ENCODE measurements at places on chromosomes 16 and 17.

DNA sequence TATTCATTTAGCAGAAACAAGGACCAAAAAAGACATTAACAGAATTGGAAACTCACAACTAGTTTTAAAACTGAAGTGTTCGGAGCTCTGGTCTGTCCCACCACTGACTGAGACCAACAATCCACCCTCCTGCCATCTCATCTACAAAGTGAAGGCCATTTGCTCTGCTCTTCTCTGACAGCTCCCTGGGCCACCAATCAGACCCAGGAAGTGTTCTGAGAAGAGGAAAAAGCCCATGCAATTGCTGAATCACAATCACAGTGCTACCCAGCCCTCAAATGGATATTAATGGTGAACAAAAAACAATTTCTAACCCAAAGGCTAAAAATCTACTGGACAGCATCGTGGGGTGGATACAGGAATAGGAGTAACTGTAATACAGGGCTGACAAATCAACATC, 2.1 kb downstream of the RPL23 start:
- no peak for DNase-seq

- DNase-seq = no peak
Measured at GRCh38 chr16:11562941-11563340, 23.8 kb downstream of the LITAF start.

DNA sequence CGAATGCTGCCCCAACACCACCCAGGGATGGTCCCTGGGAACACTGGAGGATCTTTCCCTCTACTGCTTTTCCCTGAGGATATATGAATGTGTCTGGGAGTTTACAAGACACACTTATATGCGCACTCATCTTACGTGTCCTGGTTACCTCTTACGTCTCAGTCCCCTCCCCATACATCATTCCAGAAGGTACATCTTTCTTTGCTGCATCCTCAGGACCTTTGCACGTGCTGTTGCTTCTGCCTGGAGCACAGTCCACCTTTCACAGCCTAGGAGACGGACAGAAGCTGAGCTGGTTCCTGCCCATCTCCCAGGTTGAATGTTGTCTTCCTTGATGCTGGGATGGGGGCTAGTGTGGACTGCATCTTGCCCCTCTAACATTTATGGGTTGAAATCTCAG, 153.0 kb upstream of the FOXF1 start:
- no peak for DNase-seq

DNA sequence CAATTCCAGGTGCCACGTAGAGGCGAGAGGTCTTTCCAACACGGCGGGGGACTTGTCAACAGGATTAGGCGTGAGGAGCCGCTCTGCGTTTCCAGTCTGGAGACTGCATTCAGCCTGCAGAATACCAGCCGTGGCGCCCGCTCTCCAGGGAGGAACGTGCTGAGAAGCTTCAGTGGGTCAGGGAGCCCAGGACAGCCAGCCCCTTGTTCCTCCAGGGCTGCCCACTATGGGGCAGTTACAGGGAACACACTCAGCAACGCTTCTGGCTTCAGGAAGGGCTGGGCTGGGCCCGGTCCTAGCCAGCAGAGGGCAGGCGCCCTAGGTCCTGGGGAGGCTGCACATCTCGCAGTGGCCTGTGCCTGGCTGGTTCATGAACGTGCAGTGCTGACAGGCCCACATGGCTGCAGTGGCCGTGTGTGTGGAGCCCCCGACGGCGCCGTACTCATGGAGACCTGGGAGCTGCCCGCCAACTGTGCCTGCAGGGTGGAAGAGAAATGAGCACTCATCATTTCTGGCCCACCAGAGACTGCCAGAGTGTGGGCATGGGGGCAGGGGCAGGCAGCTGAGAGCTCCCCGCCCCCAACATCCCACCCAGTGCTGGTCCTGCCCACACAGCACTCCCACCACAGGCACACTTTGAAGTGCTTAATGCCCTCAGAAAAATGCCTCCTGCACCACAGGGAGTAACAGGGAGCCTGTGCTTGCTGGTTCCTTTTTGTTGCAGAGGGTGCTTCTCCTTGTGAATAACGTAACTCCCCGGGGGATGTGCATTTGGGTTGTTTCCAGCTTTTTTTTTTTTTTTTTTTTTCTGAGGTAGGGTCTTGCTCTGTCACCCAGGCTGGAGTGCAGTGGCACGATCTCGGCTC, 7.0 kb upstream of the FAAP100 start:
- no peak for DNase-seq

DNA sequence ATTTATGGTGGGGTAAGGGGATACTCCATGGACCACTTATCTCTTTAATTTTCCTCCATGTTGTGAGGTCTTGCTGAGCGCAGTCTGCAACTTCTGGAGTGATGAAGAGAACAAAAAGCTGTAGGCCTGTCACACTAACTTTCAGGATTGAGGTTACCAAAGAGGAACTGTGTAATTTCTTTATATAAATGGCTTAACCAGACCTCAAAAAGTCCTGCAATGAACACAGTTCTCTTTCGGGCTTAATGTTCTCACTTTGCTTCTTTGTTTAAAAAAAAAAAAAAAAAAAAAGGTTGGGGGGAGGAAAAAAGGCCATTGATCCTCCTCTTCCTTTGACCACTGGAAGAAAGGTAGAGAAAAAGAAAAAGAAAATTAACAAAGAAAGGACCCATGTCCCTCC, 86.8 kb upstream of the SOX9 start:
- peak; percentile 15 for DNase-seq

DNA sequence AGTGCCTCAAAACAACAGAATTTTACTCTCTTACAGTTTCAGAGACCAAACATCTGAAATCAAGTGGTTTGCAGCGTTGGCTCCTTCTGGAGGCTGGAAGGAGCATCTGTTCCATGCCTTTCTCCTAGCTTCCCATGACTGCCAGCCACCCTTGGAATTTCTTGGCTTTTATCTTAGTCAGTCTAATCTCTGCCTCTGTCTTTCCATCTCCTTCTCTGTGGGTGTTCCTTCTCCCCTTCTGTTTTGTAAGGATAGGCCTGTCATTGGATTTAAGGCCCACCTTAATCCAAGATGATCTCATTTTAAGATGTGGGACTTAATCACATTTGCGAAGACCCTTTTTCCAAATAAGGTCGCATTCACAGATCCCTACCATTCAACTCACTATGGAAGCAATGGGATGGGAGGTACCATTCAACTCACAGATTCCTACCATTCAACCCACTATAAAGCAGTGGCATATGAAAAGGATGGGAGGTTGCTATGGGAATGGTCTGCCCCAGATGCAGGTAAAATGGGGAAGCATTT, 321.8 kb downstream of the WWOX start:
- DNase-seq = no peak

- no peak for DNase-seq
Measured at GRCh38 chr16:79826732-79827475, 226.4 kb upstream of the MAF start.

DNA sequence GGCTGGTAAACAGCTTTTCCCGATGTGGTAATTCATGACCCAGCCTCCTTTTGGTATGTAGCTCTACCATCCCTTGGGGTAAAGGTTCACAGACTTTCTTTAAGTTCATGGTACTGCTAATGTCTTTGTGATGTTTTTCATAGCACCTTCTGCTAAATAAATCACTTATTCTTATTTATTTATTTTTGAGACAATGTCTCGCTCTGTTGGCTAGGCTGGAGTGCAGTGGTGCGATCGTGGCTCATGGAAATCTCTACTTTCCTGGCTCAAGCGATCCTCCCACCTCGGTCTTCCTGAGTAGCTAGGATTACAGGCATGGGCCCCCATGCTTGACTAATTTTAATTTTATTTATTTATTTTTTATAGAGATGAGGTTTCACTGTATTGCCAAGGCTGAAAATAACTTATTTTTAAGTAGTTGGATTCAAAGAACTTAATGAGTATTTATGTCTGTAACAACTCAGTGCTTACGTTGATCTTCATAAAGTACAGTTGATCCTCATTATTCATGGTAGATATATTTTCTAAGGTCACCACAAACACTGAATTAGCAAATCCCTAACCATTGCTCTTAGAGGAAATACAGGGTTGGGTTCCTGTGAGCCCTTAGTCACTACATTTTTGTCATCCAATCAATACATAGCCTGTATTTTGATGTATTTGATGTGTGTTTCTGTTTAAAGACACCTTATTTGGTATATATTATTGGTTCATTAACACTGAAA, 97.1 kb downstream of the SHISA9 start:
- DNase-seq = no peak

DNA sequence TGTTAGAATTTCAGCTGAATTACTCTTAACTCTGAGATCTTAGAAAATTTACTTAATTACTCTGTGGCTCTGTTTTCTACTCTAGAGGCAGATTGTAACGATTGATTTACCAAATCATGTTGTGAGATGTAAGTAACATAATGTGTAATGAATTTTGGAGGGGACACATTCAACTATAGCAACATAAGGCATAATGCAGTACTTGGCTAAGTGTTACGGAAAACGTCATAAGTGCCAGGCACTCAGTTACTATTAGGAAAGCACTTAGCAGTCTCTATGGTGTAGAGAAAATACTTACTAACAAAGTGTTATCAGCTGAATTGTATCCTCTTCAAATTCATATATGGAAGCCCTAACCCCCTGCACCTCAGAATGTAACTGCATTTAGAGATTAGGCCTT, 40.6 kb upstream of the CDH8 start:
- DNase-seq = no peak

DNA sequence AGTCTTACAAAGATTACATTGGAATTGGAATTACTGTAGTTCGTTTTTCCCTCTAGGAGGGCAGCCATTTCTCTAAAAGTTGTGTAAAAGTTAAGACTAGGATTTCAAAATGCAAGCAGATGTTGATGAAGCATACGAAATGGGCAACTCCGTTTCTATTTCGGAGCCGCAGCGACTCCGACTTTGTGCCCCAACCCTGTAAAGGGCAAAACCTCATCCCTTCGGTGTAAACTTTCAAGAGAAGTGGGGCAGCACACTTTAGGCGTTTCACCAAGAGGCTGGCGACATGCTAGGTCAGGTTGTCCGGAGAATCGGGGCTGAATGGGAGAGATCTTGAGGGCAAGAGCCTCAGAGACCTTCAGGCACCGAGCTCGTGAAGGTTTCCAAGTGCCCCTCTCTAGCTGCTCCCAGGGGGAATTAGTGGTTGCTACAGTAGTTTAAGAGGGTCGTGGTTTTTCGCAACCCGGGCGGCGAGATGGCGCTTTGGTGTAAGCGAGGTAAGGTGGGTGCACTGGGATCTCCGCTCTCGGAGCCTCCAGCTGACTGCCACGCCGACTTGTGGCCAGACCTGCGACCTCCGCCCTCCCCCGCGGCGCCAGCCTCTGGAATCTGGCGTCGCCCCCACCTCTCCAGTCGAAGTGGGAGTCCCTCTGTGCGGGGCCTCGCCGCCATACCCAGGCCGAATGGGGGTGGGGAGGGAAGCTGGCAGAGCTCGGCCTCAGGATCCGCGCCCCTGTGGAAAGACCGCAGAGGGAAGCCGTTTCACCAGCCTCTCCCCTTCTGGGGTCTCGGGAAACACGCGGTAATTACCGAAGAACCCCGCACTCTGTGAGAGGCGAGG, 1.0 kb upstream of the HEXIM2 start:
- no peak for DNase-seq

DNA sequence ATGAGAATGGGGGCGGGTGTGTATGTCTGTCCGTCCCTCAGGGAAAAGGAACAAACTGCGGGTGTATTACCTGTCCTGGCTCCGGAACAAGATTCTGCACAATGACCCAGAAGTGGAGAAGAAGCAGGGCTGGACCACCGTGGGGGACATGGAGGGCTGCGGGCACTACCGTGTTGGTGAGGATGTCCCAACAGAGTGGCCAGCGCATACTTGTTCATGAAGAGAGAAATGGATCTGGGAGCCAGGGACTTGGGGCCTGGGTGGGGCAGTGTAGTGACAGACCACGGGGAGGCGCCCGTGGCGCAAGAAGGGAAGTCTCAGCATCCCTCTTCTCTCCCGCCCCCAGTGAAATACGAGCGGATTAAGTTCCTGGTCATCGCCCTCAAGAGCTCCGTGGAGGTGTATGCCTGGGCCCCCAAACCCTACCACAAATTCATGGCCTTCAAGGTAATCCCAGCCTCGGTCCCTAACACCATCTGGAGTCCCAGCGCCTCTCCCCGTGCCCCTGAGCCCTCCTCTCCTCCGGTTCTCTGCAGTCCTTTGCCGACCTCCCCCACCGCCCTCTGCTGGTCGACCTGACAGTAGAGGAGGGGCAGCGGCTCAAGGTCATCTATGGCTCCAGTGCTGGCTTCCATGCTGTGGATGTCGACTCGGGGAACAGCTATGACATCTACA, 3.5 kb upstream of the C17orf107 start:
- no peak for DNase-seq

All from GM13977 (cell line).